ENCODE measurements at places on chromosomes 5 and 9.

GRCh38 chr5:56853698-56854097 lies 38.3 kb downstream of the MAP3K1 start:
- no peak for DNase-seq

GRCh38 chr9:9961934-9962333 lies 650.9 kb downstream of the PTPRD start:
- no peak for DNase-seq

DNA sequence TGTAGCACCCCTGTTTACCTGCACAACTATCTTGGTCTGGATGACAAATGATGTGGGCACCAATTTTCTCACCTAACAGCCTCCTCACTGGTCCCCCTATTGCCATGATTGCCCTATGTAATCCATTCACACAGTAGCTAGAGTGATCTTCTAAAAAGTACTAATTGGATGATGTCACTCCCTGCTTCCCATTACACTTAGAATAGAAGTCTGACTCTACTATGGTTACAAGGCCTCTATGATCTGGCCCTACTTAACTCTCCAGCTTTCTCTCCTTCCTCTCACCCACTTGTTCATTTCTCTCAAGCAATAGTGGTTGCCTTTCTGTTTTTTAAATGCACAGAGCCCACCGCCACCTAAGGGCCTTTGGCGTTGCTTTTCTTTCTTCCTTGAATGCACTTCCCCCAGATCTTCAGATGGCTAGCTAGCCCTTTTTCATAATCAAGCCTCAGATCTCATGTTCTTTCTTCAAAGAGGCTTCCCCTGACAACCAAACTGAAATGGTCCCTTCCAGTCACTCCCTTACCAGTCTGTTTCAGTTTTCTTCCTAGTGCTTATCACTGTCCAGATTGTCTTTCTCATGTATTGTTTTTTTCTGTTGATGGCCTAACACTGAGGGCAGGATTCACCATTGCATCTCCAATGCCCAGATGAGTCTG lies 8.7 kb downstream of the IGIP start:
- DNase-seq, result no peak

GRCh38 chr9:131259432-131259898 lies 16.8 kb downstream of the FAM78A start:
- no peak for DNase-seq

DNA sequence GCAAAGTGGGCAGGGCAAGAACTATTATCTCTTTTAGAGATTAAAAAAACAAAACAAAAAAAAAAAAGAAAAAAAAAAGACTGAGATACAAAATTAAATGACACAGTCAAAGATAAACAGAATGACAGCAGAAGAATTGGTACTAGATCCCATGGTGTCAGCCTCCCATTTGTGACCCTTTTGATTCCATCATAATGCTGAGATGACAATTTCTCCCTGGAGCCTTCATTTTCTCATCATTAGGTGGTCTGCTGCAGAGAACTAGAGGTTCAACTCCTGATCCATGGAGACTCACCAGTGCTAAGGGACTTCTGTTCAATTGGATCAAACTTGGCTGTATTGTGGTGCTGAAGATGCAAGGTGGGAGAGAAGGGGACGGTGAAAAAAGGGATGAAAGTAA lies 123.5 kb upstream of the SPDL1 start:
- DNase-seq, result no peak

GRCh38 chr5:137218471-137218870 lies 280.7 kb downstream of the SPOCK1 start:
- peak; percentile 81 for DNase-seq

- no peak for DNase-seq
Observed at GRCh38 chr9:127397646-127398274, 791 bp downstream of the SLC2A8 start.

- DNase-seq, result peak; percentile 8
Observed at GRCh38 chr5:76371960-76372322, 31.1 kb upstream of the IQGAP2 start.

DNA sequence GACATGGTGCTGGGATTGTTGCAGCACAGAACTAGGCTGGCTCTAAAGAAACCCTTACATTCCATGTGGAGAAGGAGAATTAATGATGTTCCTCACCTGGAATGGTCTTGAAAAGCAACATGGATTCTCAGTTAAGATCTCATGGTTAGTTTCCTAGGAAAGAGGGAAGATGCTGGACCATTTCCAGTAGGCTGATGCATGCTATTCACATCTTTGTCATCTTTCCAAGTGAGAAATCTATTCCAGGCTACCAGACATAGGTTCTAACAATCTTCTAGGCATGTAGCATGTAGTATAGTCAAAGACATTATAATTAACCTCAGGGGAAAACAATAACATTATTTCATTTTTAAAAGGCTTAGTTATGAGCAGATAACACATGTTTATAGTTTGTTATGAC lies 44.3 kb downstream of the TMEM252 start:
- no peak for DNase-seq

- DNase-seq, result no peak
Observed at GRCh38 chr9:131503626-131504465, 1.1 kb downstream of the POMT1 start.

DNA sequence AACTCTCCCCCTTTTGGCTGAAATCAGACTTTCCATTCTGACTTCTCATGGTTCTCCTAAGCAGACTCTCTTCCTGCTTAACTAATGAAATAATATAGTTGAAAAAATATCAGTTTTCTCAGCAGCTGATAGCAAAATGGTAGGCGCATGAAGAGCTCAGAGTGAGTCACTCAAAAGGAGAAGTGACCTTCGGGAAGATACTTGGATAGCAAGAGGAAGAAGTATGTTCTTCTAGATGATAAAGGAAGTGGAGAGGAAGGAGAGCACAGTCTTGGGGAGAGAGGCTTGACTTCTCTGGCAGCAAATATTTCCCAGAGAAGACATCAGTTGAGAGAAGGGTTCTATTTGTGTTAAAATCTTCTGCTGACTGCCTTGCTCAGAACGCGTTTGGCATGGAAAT lies 101.5 kb downstream of the TAF11L14 start:
- no peak for DNase-seq

GRCh38 chr9:34479431-34479866 lies 20.8 kb downstream of the DNAI1 start:
- DNase-seq, result no peak

GRCh38 chr9:83199240-83199639 lies 136.3 kb upstream of the RASEF start:
- DNase-seq, result peak; percentile 27

DNA sequence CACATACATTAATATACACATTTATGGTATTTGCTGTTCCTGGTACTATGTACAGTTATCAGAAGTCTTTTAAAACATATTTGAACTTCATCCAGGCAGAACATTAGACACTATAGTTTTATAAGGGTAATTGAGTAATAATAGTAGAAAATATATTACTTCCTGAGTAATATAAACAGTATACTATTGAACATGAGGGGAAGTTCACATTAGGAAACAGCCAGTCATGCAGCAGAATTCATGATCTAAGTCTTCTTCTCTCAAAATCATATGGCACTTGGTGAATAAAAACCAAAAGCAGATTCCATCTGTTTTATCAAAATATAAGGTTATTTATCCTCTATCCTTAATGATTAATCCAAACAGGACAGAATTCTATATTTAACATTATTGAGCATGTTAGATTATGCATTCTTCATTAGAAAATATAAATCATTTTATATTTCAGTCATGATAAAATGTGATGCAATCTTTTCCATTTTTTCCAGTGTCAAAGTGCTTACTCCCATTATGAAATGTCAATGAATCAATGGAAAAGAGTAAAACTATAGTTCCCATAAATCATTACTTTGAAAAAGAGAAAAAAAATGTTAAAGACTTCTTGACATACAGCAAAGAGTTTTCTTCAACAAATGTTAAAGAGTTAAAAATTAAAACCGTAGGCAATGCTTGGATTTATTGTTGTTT lies 584.3 kb upstream of the TUSC1 start:
- no peak for DNase-seq

GRCh38 chr9:37034938-37035647 lies 1.0 kb upstream of the PAX5 start:
- no peak for DNase-seq

GRCh38 chr9:95689669-95690068 lies 172.9 kb upstream of the PTCH1 start:
- no peak for DNase-seq

- no peak for DNase-seq
Observed at GRCh38 chr9:82598241-82599039, 464.5 kb downstream of the RASEF start.
